DMS53 (cell line): ENCODE measurements at places on chromosomes 1 and 21.
A peak's percentile ranks its signal among the peaks of the same experiment; 100 is the strongest.

GRCh38 chr1:221712198-221712684 is 29.6 kb downstream of the DUSP10 start:
- DNase-seq = peak; percentile 73

DNA sequence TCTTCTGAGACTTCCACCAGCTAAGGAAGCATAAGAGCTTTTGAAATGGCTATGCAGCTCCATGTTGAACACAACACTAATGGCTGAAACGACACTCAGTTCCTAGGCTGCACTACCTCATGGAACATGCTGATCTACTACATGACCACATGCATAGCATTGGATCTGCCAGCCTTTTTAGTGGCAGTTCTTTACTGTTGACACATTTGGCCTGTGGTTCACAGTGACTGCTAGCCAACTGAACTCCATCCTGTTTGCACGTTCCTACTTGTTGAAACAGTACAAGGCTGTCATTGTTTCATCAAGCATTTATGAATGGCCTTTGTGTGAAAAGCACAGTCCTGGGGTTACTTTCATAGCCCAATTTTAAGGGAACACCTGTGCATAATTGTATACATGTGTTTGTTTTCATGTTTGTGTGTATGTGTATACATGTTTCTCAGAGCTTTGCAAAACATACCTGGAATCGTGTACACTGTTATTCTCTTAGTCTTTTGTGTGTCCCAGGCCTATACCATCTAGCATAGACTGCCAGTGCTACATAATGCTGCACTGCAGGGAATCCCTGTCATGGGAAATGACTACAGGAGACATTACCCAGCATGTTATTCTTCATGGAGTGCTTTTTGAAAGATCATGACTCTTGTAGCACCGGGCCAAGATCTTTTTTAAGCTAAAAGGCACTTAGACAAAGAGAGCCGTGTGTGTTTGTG is 179.6 kb upstream of the ESRRG start:
- no peak for DNase-seq

- DNase-seq = no peak
These were observed 132.4 kb downstream of the MAP3K21 start for GRCh38 chr1:233459968-233460367.

GRCh38 chr1:44036409-44037139 is 5.3 kb upstream of the SLC6A9 start:
- DNase-seq = peak; percentile 82

- peak; percentile 37 for DNase-seq
These were observed 641.0 kb upstream of the CAMK1G start for GRCh38 chr1:208942394-208943130.

GRCh38 chr1:158067662-158068061 is 74.2 kb downstream of the KIRREL1 start:
- DNase-seq = no peak

DNA sequence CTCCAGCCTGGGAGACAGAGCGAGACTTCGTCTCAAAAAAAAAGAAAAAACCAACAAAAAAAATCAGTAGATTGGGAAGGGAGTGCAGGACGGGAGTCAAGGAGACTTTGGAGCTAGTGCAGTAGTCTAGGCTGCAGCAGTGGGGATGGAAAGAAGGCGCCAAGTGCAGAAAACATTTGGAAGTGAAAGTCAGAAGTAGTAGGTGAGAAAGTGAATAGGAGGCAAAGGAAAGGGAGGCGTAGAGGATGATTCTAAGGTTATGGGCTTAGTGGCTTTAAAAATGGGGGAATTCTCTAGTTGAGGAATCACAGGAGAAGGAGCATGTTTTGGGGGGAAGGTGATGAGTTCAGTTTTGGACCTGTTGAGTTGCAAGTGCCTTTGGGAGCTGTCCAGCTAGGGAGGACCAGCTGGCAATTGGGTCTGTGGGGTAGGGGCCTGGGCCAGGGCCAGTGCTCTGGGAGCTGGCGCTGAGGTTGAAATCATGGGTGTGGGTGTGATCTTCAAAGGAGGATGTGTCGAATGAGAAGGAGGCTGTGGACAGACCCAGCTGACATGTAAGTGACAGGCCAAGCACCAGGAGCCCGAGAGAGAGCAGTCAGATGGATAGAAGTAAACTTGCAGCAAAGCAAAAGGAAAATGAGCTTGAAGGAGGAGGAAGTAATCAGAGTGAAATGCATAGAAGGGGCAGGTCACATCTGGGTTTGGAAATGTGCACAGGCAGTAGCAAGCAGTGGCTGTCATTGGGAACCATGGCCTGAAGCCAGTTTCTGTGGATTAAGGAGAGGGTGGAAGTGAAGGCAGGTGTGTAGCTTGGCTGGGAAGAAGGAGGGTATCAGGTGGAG is 15.8 kb downstream of the TMCC2 start:
- DNase-seq = no peak

- DNase-seq = no peak
These were observed 10.1 kb downstream of the FTCD start for GRCh38 chr21:46145159-46145839.

DNA sequence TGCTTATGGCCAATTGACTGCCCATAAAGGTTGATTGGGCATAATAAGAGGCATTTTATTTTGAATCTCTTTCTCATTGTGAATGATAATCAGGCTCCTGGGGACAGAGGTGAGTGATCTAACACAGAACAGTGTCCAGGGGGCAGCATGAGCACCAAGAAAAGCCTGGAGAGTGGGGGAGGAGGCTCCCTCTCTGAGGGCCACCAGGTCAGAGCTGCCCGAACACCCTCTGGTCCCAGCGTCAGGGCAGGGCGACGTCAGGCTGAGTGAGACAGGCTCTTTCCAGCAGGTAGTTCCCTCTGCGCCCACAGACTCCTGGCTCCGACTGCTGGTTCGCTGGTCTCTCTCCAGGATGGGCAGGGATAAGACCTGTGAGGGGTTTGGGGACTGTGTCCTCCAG is 250.2 kb upstream of the C1orf174 start:
- DNase-seq = no peak

GRCh38 chr1:52238887-52239707 is 97.2 kb downstream of the ZFYVE9 start:
- DNase-seq = no peak

DNA sequence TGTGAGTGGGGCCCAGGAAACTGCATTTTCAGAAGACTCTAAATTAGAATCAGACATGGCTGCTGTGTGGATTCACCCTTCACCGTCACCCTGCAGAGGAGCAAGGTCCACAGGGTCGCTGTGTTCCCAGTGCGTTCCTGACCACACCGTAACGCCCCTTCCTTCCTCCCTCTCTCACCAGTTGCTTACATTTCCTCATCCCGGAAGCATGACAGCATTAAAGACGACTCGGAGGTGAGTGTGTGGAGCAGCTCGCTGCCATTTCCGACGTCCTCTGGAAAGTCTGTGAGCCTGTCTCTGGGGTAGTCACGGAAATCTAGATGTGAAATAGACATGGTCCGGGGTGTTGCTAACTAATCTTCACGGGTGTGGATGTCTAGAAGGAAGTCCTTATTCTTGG is 45.9 kb downstream of the FAAP20 start:
- DNase-seq = no peak
